ENCODE measurements at places on chromosomes 7 and 10. TPM values are rescaled to one million over a fixed set of nuclear protein-coding genes. Genes with fewer than 3 reads are reported as not detected.
A peak's percentile ranks its signal among the peaks of the same experiment; 100 is the strongest.

- no peak for DNase-seq
Observed at GRCh38 chr7:33872870-33873269, 32.5 kb upstream of the BMPER start.

- no peak for DNase-seq
Observed at GRCh38 chr10:1364151-1364910, 308.1 kb downstream of the WDR37 start.

DNA sequence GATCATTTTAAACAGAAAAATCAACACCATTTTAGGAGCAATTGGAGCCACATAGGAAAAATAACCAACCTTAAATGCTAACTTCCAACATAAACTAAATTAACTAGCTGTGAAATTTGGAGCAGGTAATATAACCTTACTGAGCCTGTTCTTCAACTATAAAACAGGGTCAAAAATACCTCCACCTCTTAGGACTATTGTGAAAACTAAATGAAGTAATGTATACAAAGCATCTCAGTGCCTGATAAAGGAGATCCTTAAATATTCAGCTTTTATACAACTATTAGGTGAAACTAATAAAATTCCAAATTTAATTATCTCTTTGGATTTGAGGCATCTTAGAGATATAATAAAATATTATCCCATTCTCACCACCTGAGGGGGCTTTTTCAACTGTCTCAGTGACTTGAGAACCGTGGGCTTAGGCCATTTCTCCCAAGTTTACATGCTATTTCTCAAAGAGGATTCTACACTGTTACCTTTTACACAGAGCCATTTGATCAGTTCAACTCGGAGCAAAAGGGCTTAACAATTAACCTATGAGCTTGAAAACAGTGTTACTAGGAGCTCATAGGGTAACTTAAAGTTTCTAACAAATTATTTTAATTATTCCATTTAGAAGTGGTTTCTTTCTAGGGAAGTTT, 165.0 kb upstream of the ASAH2 start:
- no peak for DNase-seq

DNA sequence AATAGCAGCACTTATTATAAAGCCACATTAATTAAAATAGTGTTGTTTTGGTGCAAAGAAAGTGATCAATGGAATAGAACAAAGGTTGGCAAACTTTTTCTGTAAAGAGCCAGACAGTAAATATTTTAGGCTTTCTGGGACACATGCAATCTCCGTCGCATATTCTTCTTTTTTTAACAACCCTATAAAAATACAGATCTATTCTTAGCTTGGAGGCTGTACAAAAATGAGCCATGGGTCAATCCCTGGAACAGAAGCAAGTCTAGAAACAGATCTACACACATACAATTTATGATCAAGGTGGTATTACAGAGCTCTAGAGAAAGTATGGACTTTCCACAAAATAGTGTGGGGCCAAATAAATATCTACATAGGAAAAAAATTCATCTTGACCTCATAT, 71.8 kb downstream of the ARHGAP21 start:
- no peak for DNase-seq

GRCh38 chr10:45532480-45532879, 140.1 kb downstream of the ZFAND4 start:
- no peak for DNase-seq

DNA sequence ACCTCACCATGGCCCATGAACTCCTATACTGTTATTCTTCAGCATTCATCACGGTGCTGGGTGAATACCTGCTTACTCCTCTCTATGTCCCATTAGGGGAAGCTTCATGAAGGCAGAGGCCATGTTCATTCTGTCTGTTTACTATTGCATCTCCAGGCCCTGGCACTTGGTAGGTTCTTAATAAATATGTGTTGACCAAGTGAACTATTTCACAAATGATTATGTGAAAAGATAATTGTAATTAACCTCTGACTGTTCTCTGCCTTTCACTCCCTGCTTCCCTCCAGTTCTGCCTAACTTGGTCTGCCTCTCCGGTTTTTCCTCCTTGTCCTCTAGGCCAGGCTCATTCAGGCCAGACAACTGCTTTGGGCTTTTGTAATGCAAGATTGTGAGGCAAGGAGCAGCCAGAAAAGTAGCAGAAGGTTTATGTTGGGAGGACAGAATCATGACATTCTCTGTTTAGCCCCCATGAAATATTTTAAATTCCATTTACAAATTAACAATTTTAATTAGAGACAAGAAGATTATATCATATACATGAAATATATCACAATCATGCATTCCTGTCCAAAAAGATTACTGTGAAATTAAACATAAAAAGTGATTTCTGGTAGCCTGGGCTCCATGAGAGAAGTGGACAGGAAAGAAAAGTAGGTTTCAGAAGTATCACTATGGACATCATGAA, 42.1 kb upstream of the PLXNA4 start:
- DNase-seq, result no peak

GRCh38 chr10:61081301-61081700, 137.3 kb upstream of the RHOBTB1 start:
- no peak for DNase-seq

- no peak for DNase-seq
Observed at GRCh38 chr10:73379064-73379748, 20.5 kb upstream of the CFAP70 start.

DNA sequence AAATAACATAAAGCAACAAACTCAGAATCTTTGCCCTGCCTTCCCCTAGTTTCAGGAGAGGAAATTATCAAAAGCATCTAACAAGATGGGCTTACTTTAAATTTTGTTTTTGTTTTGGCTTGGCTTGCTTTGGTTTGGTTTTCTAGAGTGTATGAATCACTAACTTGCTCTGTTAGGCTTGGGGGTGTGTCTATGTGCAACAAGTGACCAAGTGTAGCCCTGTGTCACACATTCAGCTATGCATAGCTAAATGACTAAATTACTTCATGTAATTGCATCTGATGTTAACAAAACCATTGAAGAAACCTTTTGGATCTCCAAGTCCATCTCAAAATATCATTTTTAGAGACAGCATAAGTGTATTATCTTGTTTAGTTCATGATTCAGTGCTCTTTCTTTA, 251.0 kb downstream of the TFEC start:
- no peak for DNase-seq

- DNase-seq, result no peak
Observed at GRCh38 chr7:139725858-139726484, 51.8 kb downstream of the HIPK2 start.

GRCh38 chr10:102188298-102188940, 36.2 kb downstream of the NOLC1 start:
- DNase-seq, result no peak

- no peak for DNase-seq
Observed at GRCh38 chr10:104117839-104118323, 4.1 kb upstream of the SFR1 start.

DNA sequence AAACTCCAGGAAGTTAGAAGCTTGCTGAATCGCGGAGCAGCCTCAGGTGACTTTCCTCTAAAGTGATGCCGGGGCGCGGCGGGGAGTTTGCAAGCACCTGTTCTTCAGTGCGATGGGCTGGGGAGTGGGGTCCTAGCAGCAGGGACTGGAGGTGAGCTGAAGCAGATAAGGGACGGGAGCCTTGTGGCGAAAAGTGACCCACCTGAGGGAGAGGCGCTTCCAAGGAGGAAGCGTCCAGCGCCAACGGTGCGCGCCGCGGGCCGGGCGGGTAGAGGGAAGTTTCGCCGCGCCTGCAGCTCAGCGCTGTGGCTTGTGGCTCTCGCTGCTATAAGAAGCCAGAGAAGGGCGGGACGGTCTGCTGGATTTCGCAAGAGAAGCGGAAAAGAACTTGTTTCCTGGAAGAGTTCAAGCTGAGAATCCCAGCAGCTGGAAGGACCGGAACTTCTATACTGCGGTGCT, at the start of gene STEAP4:
TSS of gene STEAP4 (minus strand) at position 305 of the 459 bp plus-strand sequence. CDS start 22,625 bp downstream, outside the sequence.
- peak; percentile 90 for DNase-seq

DNA sequence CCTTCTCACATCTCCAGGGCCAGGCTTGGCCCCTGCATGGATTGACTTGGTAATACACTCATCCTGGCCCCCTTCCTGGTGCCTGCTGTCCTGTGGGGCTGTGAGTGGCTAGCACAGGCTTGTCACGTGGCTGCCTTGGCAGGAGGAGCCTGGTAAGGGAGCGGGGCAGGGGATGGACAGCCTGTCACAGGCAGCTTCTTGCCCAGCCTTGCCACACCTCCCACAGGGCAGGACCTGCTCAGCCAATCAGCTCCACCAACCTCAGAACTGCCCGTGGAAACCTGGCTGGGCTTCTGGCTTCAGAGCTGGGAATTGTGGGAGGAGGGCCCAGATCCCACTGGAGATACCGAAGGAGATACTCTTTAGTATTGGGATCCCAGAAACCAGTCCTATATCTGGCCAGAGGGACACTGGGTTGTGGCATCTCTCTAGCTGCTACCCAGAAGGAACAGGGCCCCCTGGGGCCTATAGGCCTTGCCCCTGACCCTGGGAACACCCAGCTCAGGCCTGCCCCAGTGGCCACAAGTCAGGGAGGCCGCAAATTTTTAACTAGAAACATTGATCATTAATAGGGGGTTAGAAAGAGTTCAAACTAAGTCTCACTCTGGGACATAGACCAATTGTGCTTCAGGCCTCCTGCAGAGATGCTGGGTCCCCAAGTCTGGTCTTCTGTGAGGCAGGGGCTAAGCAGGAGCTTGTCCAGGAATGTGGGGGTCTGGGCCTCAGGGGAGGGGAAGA, at the start of gene HOGA1:
TSS of gene HOGA1 (plus strand) at position 330 of the 738 bp plus-strand sequence. CDS start at position 645, 315 bp downstream.
- DNase-seq, result peak; percentile 90

DNA sequence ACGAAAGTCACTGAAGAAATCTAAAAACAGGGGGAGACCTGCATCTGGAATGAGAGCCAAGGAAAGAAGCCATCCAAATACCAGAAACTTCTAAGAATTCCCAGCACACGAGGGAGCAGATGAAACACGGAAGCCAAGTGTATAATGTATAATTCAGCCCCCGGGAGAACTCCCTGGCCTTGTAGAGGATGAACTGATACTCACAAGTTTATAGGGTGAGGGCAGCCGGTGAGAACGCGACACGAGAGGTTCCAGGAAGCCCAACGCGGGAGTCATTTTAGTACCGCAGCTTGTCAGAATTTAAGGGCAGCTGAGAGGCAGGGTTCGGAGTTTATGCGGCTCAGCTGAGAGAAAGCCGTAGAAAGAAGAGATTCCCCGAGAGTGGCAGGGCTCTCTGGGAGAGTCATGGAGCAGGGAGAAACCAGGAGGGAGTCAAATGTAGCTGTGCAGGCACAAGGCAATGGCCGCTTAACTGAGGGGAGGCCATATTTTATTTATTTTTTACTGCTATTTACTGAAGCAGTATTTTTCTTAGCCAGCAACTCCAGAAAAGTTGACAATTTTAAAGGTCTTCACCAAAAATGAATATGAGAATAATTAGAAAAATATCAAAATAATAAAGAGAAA, 164.0 kb downstream of the NPSR1 start:
- no peak for DNase-seq

DNA sequence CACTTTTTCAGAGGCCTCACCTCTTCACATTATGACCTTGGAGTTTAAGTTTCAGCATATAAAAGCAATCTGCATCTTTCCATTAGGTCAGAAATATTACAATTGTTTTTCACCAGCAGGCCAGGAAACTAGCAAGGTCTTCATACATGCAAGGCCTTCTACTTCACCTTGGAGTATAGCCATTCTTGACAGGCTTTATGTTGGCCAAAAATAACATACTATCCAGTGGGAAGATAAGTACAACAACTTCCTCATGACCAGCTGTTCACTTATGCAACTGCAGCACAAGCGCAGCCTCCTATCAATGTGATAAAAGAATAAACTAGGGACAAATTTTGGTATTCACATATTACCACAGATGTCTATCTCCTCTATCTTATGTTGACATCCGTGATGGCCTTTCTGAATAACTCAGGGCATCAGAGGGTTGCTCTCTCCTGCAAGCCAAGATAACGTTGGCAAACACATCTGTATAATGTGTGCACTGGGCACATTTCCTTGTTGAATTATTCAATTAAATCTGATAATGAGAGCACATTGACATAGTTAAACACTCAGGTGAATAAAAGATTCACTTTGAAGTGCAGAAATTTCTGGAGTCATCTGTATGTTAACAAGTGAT, 239.8 kb downstream of the FZD1 start:
- no peak for DNase-seq

DNA sequence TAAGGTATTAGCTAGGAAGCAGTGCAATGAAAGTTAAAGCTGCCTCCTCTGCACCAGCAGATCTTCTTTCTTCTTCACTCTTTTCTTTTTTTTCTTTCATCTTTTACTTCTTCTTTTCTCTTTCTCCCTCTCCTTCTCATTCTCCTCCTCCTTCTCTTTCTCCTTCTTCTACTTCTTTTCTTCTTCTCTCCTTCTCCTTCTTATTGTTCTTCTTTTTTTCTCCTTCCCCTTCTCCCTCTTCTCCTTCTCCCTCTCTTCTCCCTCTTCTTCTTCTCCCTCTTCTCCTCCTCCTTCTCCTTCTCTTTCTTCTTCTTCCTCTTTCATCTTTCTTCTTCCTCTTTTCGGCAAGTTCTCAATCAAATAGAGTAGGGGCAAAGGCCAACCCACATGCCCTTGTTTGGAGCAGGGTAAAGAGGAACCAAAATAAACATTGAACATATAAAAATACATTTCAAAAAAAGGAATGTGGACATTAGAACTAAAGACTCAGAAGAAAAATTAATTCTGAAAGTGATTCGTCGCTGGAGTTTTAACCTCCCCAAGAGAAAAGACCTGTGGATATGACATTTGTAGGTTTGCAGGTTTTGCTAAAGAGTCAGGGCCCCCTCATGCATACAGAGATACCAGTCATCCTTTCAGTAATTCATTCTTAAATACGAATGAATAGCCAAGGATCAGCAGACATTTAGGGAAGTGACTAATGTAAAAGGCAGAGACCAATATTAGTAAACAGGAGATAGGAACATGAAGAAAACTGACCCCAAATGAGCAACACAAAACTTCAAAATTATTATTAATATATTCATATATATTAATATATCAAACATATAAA, 93.0 kb upstream of the RSU1 start:
- DNase-seq, result no peak

The ZPBP gene
- total RNA-seq, result not detected

The NKX2-3 gene
- not detected for total RNA-seq

The ZCCHC24 gene
- 53.3 TPM for total RNA-seq

The SKIDA1 gene
- total RNA-seq, result 3.3 TPM

The SYT15 gene
- total RNA-seq, result 2.7 TPM

The GDF2 gene
- total RNA-seq, result not detected

Measured in Right ventricle myocardium superior (tissue), 1 donor.